ENCODE measurements at places on chromosomes 6 and 20.

- no peaks in the 10 kb centered on the region for H3K36me3 ChIP-seq
- H3K27me3 ChIP-seq = peaks cover 3% of the 10 kb centered on the region
- no peaks in the 10 kb centered on the region for H3K4me1 ChIP-seq
- no peak overlapping the region for H3K4me3 ChIP-seq
Measured at GRCh38 chr6:12592634-12593033, 123.9 kb upstream of the PHACTR1 start.

DNA sequence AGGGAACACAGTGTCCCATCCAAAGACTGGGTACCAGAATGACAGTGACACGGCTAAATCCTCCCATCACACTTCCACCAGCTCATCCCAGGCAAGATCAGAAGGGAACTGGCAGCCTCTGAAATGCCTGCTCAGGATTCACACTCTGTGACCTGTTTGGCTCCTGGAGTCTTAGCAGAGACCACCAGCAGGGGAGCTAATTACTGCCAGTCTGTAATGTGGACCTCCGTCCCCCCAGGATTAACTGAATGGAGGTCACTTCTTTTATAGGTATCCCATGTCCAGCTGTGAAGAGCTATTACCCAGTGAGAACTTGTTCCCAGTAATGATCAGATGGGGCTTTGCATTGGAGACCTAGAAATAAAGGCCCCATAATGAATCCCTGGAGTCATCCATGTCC is 45.2 kb downstream of the DEFB114 start:
- DNase-seq = no peak
- H3K36me3 ChIP-seq = no peaks in the 10 kb centered on the region
- no peak overlapping the region for H3K27ac ChIP-seq
- H3K4me3 ChIP-seq = no peak overlapping the region
- no peaks in the 10 kb centered on the region for H3K27me3 ChIP-seq

GRCh38 chr20:5767493-5768098 is 17.4 kb downstream of the SHLD1 start:
- no peaks in the 10 kb centered on the region for H3K36me3 ChIP-seq
- H3K4me1 ChIP-seq = no peaks in the 10 kb centered on the region
- H3K4me3 ChIP-seq = no peak overlapping the region

DNA sequence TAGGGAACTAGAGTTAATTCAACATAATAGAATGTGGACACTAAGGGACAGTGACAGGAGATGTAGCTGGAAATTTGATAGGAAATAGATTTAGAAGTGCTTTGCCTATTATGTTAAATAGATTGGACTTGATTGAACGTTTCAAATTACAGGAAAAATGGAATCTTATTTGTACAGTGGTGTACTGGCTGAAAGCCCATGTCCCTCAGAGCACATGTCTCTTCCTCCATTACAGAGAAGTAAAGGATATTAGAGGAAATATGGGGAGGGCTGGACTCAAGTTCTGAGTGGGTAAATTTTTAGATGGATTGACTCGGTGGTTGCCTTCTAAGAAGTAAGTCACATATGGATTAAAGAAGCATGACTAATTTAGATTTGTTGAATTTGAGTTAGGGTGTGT is 11.4 kb downstream of the PKIB start:
- H3K27ac ChIP-seq = no peak overlapping the region
- no peaks in the 10 kb centered on the region for H3K36me3 ChIP-seq
- H3K27me3 ChIP-seq = peaks cover 26% of the 10 kb centered on the region
- H3K4me3 ChIP-seq = no peak overlapping the region

DNA sequence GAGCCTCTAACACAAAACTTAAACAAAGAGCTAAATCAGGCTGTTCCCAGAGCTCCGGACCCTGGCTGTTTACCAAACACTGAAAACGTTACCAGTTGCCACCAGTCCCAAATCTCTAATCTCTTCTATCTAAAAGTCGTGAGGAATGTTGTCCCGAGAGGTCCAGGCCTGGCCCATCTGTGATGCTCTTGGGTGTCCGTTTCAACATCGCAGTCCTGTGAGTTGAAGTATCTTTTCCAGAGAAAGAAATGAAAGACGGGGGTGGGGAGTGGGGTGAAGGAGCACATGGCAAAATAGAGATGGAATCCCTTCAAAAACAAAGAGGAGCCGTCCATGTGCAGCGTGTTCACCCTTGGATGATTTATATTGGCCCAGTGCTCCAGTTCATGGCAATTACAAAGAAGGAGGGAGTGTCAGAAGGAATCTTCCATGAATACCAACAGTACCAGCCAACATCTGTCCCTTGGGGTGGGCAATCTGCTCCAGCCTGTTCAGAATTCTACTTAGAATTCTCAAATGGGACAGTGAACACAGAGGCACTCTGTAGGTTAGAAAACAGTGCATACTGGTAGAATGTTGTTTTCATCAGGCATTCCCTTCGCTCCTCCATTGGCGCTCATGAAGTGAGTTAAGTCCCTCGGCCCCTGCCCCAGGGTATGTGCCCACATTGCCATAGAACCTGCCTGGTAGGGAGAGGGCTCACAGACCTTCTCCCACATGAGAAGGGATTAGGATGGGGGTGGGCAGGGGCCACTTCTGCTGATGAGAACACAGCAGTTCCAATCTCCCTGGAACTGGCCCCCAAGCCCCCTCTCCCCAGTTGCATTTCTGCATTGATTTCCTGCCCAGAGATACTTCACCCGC is 112.1 kb downstream of the LY86 start:
- H3K36me3 ChIP-seq = no peaks in the 10 kb centered on the region
- H3K27me3 ChIP-seq = peaks cover 20% of the 10 kb centered on the region
- no peak overlapping the region for H3K4me3 ChIP-seq
- no peaks in the 10 kb centered on the region for H3K4me1 ChIP-seq
- H3K27ac ChIP-seq = no peak overlapping the region
- DNase-seq = no peak

GRCh38 chr20:43942667-43943285 is 28.1 kb downstream of the TOX2 start:
- peak overlapping the region; percentile 85 for H3K27ac ChIP-seq
- peaks cover 45% of the 10 kb centered on the region for H3K27me3 ChIP-seq

DNA sequence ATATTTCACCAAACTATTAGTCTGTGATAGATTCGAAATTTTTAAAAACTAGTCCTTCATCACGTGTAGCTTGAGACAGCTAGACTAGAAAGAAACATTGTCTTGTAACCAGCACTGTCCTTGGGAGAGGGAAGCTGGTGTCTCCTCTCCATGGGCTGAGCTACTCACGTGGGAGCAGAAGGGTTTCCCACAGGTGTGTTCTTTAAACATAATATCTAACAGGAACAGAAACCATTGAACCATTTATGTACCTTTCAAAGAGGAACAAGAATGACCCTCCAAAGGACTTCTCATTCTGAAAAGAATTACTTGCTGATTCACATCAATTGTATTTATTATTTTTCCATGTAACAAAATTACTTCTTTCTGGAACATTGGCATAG is 72.4 kb upstream of the SYNJ2 start:
- H3K27me3 ChIP-seq = peaks cover 10% of the 10 kb centered on the region
- no peak for DNase-seq
- peaks cover 15% of the 10 kb centered on the region for H3K36me3 ChIP-seq
- H3K4me3 ChIP-seq = no peak overlapping the region

DNA sequence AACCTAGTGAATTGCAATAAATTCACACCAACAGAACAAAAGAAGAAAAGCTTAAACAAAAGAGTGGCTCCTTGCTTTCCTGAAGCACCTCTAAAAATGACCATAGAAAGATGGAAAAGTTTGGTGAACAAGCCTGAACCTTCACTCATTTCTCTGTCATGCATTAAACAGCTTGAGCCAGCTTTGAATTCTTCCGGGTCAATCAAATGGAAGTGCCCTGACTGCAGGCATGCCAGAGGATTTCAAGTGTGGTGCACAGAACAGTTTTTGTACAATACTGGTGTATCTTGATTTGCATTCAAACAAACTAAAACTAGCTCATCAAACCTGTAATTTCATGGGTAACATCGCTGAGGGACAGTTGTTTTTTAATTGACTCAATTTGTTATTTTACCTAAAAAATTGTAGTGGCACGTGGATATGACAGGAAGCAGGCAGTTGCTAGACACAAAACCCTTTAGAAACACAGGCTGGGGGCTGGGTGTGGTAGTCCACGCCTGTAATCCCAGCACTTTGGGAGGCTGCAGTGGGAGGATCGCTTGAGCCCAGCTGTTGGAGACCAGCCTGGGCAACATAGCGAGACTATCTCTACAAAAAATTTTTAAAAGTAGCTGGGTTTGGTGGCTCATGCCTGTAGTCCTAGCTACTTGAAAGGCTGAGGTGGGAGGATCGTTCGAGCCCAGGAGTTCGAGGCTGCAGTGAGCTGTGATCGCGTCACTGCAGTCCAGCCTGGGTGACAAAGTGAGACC is 9.1 kb downstream of the CASS4 start:
- H3K27me3 ChIP-seq = no peaks in the 10 kb centered on the region
- DNase-seq = no peak
- H3K36me3 ChIP-seq = no peaks in the 10 kb centered on the region
- H3K27ac ChIP-seq = peak overlapping the region; percentile 75
- H3K4me1 ChIP-seq = peaks cover 33% of the 10 kb centered on the region

DNA sequence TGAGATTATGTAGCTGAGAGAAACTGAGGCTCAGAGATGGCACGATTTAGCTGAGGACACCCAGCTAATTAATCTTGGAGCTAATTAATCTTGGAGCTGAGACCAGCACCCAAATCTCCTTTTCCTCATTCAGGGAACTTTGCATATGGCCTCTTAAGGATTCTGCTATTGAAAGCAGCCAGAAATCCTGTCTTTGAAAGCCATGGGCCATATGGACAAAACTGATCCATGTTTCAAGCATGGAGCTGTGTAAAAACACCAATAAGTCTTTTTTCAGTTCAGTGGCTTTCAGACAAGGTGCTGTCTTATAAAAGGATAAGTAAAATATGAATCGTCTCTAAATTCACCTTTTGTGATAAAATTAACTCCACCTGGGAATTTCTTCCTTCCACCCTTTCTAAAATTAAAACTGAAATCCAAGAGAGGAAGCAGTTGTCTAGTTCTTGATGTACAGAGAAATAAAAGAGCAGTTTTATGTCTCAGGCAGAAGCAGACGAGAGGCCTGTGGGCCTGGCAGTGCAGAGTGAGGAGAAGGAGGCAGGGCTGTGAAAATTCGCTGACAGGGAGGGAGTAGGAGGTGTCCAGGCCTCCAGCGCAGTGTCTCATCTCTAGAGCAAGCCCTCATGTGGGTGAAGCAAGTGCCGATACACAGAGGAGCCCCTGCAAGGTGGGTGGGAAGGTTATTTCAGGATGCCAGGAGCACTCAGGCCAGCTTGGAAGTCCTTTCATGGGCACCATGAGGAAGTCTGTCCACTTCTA is 266.9 kb downstream of the UST start:
- no peaks in the 10 kb centered on the region for H3K4me1 ChIP-seq
- H3K27ac ChIP-seq = no peak overlapping the region
- DNase-seq = no peak

- peak overlapping the region; percentile 45 for H3K27ac ChIP-seq
- H3K4me1 ChIP-seq = peaks cover 10% of the 10 kb centered on the region
- H3K4me3 ChIP-seq = no peak overlapping the region
- no peaks in the 10 kb centered on the region for H3K36me3 ChIP-seq
- DNase-seq = no peak
- H3K27me3 ChIP-seq = peaks cover 9% of the 10 kb centered on the region
Measured at GRCh38 chr20:50426866-50427718, 83.1 kb upstream of the PTPN1 start.

DNA sequence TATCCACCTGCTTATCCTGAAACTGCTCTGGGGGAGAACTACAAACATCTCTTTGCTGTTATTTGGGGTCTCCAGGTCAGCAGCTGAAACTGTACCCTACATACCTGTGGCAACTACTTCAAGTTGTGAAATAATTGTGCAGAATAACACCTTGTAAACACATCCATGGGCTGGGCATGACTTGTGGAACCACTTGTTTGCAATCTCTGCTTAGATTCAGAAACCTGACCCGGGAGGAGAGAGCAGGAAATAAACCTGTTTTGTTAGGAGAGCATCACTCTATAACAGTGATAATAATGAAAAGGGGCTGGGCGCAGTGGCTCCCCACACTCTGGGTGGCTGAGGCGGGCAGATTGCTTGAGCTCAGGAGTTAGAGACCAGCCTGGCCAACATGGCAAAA is 183.1 kb downstream of the NFATC2 start:
- H3K4me1 ChIP-seq = peaks cover 25% of the 10 kb centered on the region
- no peaks in the 10 kb centered on the region for H3K27me3 ChIP-seq
- H3K36me3 ChIP-seq = peaks cover 12% of the 10 kb centered on the region
- DNase-seq = no peak
- no peak overlapping the region for H3K4me3 ChIP-seq
- no peak overlapping the region for H3K27ac ChIP-seq

DNA sequence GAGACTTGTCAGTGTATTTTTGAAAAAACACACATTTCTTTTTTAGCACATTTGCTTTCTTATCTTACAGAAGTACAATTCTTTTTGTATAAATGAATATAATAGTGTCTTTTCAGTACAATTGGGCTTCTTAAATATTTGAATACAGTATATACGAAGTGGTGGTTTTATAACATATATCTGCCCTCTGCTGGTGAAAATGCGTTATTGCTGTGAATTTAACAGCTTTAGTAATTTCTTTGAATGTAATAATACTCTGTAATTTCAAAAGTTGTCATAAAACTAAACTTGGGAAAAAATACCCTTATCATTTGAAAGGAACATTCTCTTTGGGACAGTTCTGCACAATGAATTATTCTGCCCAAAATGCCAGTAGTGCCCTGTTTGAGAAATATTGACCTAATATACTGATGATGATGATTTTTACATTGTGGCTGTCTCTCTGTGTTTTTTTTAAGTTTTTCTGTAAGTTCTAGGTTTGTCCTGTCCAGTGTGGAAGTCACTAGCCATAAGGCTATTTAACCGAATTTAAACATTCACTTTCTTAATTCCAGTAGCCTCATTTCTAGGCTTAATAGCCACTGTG is 19.0 kb downstream of the SMAP1 start:
- H3K4me1 ChIP-seq = peaks cover 34% of the 10 kb centered on the region
- no peaks in the 10 kb centered on the region for H3K27me3 ChIP-seq
- DNase-seq = no peak
- no peak overlapping the region for H3K27ac ChIP-seq
